ENCODE measurements at places on chromosomes 7 and 10.

DNA sequence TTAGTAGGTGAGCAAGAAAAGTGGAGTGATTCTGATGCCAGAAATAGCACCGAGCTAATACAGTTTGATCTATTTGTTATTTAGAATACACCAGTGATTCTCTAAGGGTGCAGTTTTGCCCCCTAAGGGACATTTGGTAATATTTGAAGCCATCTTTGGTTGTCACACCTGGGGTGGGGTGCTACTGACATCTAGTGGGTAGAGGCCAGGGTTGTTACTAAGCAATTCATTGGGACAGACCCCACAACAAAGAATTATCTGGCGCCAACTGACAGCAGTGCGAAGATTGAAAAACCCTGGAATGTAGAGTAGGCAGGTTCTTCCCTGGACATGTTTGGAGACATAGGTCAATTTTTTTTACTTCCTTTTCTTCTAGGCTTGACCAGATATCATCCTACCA lies 14.6 kb downstream of the PALS2 start:
- DNase-seq = peak; percentile 19

- DNase-seq = no peak
These were observed 21.3 kb downstream of the AVL9 start for GRCh38 chr7:32516551-32517100.

- DNase-seq = no peak
These were observed 50.2 kb downstream of the CDK1 start for GRCh38 chr10:60828489-60828852.

DNA sequence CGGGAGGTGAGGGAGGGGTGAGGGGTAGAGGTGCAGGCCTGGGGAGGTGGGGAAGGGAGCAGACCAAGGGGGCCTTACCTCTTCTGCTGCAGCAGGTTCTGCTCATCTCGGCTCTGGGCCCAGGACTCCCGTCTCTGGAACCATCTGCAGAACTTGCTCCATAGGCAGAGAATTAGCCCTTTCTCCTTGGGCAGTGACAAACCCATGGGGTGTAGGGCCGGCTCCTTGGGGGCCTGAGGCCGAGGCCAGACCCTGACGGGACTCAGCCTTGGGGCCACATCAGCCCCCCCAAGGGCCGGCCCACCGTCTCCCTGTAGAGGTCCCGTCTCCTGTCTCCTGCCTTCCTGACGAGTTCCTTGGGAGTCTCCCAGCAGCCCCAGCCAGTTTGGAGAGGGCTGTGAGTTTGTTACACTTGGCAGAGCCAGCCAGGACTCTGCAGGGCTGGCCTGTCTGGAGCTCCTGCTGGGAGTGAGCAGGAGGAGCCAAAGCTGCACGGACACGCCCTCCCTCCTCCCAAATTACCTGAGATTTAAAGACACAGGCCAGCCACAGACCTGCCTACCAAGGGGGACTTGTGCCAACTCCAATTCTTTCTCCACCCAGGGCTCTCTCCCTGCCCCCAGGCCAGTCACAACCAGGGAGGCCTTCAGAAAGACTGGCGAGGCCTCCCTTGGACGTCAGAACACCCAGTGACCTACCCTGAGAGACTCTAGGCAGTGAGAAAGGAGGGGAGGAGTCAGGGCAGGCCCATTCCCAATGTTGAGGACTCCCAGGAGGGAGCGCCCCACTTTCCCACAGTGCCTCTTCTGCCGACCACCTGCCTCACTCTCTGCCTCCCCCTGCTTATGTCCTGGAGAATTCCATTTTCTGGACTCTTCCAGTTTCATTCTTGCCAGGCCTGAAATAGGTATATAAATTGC lies at the start of gene TRPV6:
TSS of gene TRPV6 (minus strand) at position 435 of the 920 bp plus-strand sequence.
- no peak for DNase-seq

- no peak for DNase-seq
These were observed 203.6 kb upstream of the PRSS58 start for GRCh38 chr7:142461437-142461836.

GRCh38 chr7:101718363-101719122 lies 89.4 kb upstream of the MYL10 start:
- DNase-seq = no peak

- no peak for DNase-seq
These were observed 353.4 kb downstream of the TNS3 start for GRCh38 chr7:47228386-47229014.

DNA sequence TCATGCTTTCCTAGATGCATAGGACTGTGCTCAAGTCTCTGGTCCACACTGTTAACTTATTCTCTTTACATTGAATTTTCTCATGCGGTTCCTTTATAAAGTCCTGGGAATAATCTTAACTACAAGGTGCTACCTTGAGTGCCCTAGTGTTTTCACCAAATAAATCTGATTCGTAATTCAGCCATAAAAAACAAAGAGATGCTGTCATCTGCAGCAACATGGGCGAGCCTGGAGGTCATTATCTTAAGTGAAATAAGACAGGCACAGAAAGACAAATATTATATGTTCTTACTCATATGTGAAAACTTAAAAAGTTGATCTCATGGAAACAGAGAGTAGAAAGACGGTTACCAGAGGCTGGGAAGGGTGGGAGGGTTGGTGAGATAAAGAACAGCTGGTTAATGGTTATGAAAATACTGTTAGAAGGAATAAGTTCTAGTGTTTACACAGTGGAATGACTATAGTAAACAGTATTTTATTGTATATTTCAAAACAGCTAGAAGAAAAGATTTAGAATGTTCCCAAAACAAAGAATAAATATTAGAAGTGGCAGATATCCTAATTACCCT lies 38.3 kb downstream of the NT5C3A start:
- no peak for DNase-seq

DNA sequence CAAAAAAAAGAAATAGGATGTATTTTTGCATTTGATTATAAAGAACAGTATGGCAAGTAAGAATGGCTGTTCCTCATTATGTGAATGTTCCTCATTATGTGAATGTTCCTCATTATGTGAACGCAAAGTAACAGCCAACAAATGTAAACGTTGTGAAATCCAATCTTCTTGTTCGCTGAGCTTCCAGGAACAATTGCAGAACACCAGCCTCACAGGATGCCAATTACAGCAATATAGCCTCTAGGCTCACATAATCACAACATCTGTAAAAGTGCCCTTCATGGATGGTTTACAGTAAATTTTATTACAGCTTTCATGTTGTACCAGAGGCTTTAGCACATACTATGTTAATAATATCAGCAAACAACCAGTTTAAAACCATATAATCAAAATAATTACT lies 71.6 kb downstream of the THSD7A start:
- DNase-seq = no peak

GRCh38 chr10:106271237-106271636 lies 893.3 kb downstream of the SORCS1 start:
- no peak for DNase-seq

DNA sequence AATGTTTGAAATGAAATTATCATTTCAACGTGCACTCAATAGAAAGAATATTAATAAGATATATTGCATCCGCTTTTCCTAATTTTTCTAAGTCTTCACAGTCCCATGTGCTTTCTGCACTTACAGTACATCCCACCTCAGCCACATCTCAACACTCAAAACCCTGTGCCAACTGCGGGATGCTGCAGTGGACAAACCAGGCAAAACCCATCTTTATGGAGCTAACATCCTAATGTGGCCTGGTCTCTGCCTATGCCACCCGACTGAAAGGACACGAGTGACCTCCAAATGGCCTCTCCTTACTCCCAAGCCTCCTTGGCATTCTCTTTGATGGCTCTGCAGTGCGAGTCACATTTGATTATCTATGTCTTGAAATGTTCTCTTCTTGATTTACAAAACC lies 57.4 kb upstream of the ADRB1 start:
- no peak for DNase-seq

- DNase-seq = peak; percentile 45
These were observed 6.0 kb upstream of the TMED4 start for GRCh38 chr7:44587843-44588711.

- no peak for DNase-seq
These were observed 119.7 kb downstream of the ARID5B start for GRCh38 chr10:62021128-62021665.

DNA sequence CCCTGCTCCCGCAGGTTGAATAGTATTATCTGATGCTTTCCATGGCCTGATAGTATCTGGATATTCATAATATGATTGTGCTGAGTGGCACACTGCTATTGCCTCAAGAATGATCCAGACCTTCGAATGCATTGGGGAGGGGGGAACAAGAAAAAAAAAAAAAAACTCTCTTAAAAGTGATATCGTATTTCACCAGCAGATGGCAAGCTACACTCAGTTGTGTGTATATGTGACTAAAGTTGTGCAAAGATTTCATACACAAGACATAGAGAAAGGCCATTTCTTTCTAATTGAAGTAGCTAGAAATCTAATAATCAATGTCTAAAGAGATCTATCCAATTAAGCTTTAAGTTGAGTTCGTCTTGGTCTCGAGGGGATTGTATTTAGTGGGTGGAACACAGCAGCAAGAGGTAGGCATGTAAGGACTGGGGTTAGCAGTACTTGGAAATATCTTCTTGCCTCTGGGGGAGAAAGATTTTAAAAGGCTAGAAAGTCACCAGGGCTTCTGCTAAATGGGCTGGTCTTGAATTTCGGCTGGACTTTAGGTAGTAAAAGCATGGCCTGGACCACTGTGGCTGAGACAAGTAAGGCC lies 15.3 kb downstream of the SFRP4 start:
- DNase-seq = no peak

DNA sequence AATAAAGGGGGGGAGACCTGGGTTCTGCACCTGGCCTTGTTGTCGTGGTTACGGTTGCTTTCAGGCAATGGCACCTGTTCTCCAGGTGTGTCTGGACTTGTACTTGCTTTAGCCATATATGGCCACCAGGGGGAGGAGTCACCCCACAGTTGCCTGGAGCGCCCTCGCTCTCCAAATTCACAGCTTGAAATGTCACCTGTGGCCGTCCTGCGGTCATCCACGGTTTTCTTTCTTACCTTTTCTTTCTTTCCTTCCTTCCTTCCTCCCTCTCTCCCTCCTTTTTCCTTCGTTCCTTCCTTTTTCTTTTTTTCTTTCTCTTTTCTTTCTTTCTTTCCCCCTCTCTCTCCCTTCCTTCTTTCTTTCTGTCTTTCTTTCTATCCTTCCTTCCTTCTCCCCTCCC lies 157.2 kb upstream of the ZNF92 start:
- peak; percentile 26 for DNase-seq

GRCh38 chr10:72250666-72251065 lies 23.1 kb upstream of the DDIT4 start:
- DNase-seq = no peak
